ENCODE measurements at places on chromosomes 4 and X.

- no peak for DNase-seq
Measured at GRCh38 chr4:163492951-163493504, 1.5 kb upstream of the TMA16 start.

DNA sequence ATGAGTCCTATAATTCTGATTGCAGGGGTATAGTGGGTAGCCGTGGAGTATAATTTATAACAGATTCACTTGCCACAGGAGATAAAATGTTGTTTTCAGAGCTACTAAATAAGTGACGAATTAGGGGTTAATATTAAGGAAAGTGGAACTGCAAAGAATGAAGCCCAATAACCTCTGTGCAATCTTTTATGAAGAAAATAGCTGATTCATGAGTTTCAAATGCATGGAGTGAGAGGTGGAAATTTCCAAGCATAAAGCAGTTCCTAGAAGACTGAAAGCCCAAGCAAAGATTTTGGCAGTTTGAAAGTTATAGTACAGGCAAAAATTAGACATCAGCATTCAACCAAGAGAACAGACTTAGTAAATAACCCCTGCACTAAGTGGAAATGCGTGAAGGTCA lies 1782.4 kb upstream of the PCDH10 start:
- no peak for DNase-seq

- DNase-seq: no peak
Measured at GRCh38 chr4:148312956-148313490, 129.2 kb downstream of the NR3C2 start.

GRCh38 chrX:20189171-20189570 lies 47.5 kb upstream of the EIF1AX start:
- DNase-seq: no peak

DNA sequence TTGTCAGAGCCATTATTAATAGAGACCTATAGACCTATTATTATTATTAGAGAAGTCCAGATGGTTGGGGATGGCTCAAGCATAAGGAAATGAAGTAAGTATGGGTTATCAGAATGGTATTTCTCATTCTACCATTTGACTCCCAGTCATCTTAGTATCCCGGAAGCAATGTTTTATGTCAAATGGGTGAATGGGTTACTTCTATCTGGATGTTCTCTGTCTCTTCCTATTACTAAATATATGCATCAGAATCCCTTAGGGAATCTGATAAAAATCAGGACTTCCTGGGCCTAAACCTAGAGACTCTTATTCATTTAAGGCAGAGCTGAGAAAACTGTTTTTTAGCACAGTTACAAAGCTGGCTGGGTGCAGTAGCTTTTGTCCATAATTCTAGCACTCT lies 149.9 kb downstream of the SLC10A7 start:
- no peak for DNase-seq

GRCh38 chr4:168839758-168840391 lies 170.2 kb downstream of the CBR4 start:
- DNase-seq: no peak

DNA sequence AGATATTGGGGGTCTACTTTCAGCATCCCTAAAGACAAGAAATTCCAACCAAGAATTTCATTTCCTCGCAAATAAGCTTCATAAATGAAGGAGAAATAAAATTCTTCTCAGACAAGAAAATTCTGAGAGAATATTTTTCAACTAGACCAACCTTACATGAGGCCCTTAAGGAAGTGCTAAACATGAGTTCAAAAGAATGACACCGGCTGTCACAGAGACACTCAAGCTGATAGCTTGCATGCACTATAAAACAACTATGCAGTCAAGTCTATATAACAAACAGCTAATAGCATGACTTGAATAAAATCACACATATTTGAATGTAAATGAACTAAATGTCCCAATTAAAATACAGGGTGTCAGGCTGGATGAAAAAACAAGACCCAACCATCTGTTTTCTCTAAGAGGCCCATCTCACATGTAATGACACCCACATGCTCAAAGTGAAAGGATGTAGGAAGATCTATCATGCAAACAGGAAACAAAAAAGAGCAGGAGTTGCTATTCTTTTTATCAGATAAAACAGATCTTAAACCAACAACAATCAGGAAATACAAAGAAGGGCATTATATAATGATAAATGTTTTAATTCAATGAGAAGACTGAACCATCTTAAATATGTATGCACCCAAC lies 27.2 kb downstream of the FAAH2 start:
- no peak for DNase-seq

GRCh38 chr4:153318696-153319320 lies 25.7 kb upstream of the MND1 start:
- peak; percentile 35 for DNase-seq

DNA sequence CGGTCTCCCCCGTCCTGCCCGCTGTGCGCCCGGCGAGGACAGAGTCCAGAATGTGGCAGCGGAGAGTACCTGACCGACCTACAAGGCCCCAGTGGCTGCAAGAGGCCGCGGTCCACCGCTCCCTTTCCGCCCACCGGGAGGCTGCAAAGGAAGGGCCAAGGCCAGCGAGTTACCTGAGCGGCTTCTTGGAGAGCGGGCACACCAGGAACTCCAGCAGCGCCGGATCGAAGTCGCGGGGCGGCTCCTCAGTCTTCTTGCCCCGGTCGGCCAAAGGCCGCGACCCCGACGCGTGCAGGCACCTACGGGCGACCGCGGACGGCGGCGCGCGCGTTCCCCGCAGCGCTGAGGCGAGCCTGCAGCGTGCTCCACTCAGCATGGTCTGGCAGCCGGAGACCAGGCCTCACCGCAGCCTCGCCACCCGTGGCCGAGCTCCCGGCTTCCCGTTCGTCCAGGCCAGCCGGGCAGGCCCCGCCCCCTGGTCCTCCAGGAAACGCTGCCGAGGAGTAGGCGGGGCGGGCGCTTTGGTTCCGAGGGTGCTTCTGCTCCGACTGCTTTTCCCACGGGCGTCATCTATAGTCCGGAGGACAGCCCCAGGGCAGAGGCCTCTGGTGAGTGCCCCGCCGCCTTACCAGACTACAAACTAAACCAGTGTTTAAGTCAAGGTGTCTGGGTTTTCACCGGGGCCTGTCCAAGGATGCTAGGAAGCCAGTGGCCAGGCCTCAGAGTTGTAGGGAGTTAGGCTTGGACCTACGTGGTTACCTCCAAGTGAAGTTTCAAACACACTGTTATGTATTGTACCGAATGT lies at the start of gene PYURF:
TSS of gene PYURF (minus strand) at position 452 of the 805 bp plus-strand sequence. CDS start at position 376, 76 bp downstream.
- DNase-seq: peak; percentile 68

- DNase-seq: no peak
Measured at GRCh38 chr4:80017125-80017854, 55.7 kb downstream of the ANTXR2 start.

DNA sequence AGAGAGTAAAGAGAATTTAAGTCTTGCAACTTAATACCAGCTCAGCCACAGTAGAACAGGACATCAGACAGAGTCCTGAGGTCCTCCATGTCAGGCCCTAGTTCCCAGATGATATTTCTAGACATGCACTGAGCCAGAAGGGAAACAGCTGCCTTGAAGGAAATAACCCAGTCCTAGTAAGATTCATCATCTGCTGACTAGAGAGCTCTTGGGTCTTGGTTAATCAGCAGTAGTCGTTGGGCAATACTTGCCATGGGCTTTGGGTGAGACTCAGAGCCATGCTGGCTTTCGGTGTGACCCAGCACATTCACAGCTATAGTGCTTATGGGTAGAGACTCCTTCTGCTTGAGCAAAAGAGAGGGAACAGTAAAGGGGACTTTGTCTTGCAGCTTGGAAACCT lies 379.1 kb downstream of the AR start:
- no peak for DNase-seq

- DNase-seq: no peak
Measured at GRCh38 chr4:173019664-173020063, 148.9 kb upstream of the GALNT7 start.

DNA sequence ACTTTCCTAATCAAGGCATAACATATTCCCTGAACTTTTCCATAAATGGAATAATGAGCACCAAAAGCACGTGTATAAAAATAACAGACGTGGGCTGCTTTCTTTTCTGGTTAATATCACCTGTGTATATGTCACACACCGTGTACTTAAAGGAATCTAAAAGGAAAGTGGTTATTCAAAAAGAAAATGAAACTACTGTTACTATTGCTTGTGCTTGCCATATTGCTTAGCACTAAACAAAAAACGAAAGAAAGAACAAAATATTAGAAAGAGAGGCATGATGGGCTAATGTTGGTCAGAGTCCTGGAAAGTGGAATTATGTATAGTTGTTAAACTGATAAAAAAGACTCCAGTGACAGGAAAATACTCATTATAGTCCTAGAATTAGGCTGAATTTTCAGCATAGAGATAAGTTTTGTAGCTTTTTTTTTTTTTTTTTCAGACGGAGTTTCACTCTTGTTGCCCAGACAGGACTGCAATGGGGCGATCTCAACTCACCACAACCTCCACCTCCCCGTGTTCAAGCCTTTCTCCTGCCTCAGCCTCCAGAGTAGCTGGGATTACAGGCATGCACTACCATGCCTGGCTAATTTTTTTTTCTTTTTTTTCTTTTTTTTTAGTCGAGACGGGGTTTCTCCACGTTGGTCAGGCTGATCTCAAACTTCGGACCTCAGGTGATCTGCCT lies 123.2 kb downstream of the PABPC4L start:
- DNase-seq: no peak
